Iris pigment epithelial cell (primary cell): ENCODE measurements at places on chromosomes 2 and 18.

DNA sequence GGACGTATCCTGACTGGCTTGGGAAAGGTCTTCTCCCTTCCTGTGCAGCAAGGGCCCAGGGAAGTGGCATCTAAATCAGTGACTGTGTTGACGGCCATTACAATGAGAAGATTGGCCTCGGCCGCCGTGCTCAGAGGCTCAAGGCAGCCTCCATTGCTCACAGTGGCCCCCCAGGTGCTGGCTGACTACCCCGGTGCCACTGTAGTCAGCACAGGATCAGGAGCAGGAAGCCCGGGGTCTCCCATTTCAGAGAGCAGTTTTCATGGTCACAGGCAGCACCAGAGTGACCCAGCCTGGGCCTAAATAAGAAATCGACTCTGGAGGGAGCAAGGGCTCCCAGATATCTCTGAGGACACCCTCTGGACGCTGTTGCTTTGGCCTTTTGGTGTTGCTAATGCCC is 219.4 kb upstream of the ARL4C start:
- no peak for DNase-seq

DNA sequence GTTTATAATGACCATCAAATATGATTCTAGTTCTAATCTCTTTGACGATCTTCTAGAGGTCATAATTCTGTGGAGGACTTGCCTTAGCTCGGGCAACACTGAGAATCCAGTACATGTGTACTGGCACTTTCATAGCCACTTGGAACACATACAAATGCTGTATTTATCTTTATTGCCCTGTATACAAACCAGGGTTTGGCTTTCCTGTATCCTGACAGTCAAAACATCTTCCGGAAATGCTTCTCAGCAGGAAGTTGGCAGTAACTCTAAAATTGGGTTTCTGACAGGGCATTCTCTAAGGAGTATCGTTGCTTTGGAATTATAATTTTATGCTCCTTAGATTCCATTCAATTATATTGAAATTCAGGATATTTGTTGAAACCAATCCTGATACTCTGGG is 643.6 kb downstream of the NRXN1 start:
- no peak for DNase-seq

DNA sequence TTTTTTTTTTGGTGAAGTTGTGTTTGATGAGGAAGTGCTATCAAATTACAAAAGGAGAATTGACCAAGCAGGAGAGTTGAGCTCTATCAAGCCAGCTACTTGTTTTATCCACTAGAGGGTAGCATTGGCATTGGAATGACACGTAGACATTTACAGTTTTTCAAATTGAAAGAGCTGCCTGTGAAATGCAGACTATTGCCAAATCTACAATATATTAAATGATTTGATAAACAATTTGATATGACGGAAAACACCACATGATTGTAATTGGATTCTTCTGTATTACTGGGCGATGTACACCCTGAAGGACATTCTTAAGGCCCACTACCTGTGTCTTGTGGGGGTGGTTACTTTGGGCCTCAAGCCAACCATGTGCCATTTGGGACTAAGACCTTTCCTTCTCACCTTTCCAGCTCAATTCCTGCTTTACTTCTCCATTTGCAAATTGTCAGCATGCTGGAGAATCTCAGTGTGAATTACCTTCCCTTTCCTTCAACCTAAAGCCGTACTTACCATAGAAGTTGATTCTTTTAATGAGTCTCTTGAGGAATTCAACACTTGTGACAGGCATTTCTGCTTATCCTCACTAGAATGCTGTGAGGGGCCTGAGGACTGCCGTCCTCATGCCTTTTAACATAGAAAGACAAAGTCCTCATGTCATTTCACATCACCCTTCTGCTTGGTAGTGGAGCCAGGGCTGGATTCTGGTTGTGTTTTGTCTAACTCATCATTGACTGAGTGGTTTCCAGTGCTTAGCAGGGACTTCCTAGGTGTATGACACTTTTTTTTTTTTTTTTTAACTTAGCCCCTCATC is 134.8 kb upstream of the THUMPD2 start:
- DNase-seq, result peak; percentile 76

DNA sequence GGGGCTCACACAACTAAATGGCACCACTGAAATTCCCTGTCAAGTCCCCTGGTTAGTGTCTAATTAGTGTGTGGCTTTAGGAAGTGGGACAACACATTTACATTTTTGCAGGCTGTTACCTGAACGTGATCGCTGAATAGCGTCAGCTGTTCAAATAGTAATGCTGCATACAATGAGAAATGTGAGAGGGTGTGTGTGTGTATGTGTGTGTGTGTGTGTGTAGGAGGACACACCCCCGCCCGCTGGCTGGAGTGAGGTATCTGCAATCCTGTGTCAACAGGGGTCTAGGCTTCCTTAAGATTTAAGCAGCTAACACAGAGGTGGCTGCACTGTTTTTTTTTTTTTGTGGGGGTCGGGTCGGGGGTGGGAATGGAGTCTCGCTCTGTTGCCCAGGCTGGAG is 4.8 kb upstream of the LYPD6B start:
- no peak for DNase-seq

GRCh38 chr2:85189606-85190270 is 56.5 kb downstream of the TCF7L1 start:
- DNase-seq, result no peak
